ENCODE measurements at places on chromosomes 16 and 17. TPM values are rescaled to one million over a fixed set of nuclear protein-coding genes. Genes with fewer than 3 reads are reported as not detected.

GRCh38 chr17:54881255-54881972, 19.2 kb upstream of the TOM1L1 start:
- H3K4me3 ChIP-seq: no peak overlapping the region
- no peak for DNase-seq
- no peak overlapping the region for H3K27ac ChIP-seq
- no peaks in the 10 kb centered on the region for H3K4me1 ChIP-seq

- no peak overlapping the region for H3K27ac ChIP-seq
- no peak overlapping the region for H3K4me3 ChIP-seq
- DNase-seq: no peak
- no peaks in the 10 kb centered on the region for H3K4me1 ChIP-seq
These were observed 388.5 kb downstream of the CNTNAP4 start for GRCh38 chr16:76665571-76666275.

DNA sequence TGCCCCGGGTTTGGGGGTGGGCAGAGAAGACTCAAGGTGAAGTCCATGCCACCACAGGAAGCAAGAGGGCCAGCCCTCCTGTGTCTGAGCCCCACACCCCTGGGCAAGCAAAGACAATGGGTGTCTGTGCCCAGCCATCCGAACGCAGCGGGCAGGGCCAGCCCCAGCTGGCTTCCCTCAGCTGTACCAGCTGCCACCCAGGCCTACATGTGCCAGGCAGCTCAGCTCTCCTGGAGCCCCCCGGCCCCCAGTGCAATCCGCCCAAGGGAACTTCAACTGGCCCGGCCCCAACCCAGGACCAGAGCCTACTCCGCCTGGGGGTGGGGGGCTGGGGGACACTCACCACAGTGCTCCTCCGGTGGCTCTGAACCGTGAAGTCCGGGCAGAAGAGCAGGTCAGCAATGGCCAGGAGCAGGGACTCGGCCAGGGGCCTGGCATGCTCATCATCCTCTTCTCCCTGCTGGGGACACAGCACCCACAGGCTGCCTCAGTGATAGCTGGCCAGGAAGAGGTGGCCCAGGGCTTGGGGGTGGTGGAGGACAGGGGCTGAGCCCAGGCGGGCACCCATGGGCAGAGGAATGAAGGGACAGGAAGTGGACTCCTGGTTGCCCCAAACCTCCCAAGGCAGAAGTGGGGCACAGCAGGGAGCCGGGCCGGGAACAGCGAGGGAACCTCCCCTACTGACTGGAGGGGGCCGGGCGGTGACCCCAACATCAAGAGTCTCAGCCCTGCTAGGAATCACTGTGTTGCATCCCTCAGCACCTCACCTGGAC, 9.8 kb downstream of the HID1 start:
- no peaks in the 10 kb centered on the region for H3K36me3 ChIP-seq
- H3K4me3 ChIP-seq: no peak overlapping the region
- no peaks in the 10 kb centered on the region for H3K27me3 ChIP-seq
- no peaks in the 10 kb centered on the region for H3K4me1 ChIP-seq
- DNase-seq: no peak

- H3K27ac ChIP-seq: no peak overlapping the region
- H3K27me3 ChIP-seq: no peaks in the 10 kb centered on the region
- no peak overlapping the region for H3K4me3 ChIP-seq
- no peak for DNase-seq
- no peaks in the 10 kb centered on the region for H3K36me3 ChIP-seq
- peaks cover 21% of the 10 kb centered on the region for H3K4me1 ChIP-seq
These were observed 4.7 kb downstream of the DGKE start for GRCh38 chr17:56838687-56839086.

- no peaks in the 10 kb centered on the region for H3K27me3 ChIP-seq
- no peak overlapping the region for H3K27ac ChIP-seq
- H3K4me1 ChIP-seq: no peaks in the 10 kb centered on the region
- H3K36me3 ChIP-seq: no peaks in the 10 kb centered on the region
These were observed 68.3 kb downstream of the GTF3C1 start for GRCh38 chr16:27481282-27481934.

DNA sequence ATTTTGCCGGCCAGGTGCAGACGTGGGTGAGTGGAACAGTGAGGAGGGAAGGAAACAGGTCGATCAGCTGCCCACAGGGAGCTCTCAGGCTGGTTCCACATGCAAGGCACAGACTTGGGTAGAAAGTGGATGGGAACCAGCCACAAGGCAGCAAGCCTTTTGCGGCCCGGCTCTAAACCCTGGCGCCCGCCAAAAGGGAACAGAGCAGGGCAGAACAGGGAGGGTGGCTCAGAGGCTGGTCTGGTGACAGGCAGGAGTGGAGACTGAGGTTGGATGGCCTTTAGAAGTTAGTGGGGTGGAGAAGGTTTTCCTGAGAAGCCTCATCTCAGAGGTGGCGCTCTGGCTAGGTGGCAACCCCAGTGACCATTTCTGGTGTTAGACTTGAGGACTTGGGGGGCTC, 10.4 kb downstream of the LLGL2 start:
- no peaks in the 10 kb centered on the region for H3K27me3 ChIP-seq
- no peak for DNase-seq
- H3K36me3 ChIP-seq: no peaks in the 10 kb centered on the region

DNA sequence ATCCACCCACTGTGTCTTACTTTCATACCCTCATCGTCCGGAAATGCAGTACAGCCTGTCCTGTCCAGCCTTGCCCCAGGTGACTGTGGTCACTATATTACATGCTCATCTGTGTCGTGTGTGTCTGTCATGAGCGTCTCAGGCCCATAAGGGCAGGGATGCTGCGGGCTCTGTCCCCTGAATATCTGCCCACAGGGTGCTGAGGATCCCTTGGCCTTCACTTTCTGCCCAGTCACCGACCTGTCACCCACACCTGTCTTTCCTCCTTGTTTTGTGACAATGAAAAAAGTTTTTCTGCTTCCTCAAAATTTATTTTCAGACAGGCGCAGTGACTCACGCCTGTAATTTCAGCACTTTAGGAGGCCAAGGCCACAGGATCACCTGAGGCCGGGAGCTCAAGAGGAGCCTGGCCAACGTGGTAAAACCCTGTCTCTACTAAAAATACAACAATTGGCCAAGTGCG, 1.4 kb upstream of the CTRB1 start:
- peaks cover 14% of the 10 kb centered on the region for H3K4me1 ChIP-seq
- H3K36me3 ChIP-seq: no peaks in the 10 kb centered on the region
- no peak overlapping the region for H3K4me3 ChIP-seq
- DNase-seq: peak; percentile 52
- H3K27me3 ChIP-seq: no peaks in the 10 kb centered on the region
- H3K27ac ChIP-seq: peak overlapping the region; percentile 78

DNA sequence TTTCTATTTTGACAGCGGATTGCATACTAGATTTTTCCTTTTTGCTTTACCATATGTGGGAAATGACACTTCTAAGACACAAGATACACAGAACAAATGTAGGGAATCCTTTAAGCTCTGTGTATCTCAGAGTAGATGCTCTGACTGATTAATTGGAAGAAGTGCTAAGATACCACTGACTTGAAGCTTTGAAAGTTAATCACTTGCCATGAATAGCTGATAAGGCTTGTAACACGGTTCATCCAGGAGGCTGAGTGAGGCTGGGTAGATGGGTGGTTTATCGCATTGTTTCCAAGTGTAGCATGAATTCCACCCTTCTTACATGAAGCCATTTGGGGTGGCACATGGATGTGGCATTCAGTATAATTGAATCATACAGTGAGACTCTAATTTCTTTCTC, 654.1 kb upstream of the RBFOX1 start:
- no peak overlapping the region for H3K27ac ChIP-seq
- DNase-seq: no peak
- no peak overlapping the region for H3K4me3 ChIP-seq
- no peaks in the 10 kb centered on the region for H3K36me3 ChIP-seq
- no peaks in the 10 kb centered on the region for H3K27me3 ChIP-seq

DNA sequence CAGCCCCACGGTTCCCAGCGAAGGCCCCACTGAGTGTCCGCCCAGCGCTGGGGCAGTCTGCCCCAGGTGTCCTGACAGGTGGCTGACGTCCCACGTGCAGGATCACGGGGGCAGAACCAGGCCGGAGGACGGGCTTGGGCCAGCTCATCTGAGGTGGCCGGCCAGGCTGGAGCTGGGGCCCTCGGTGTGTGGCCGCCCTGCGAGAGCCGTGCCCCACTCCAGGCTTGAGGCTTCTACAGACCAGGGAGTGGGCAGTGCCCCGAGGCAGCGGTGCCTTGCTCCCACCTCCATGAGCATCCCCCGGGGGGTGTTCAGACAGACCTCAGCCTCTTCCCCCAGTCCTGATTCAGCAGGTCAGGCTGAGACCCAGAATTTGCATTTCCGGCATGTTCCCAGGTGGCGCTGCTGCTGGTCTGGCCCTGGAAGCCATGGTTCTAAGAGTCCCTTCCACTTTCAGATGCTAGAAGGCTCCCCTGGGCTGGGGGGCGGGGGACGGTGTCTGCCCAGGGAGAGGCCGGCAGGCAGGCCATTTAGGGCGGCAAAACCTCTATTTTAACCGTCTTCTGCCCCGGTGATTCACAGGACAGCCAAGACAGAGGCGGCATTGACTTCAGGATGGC, 35.4 kb upstream of the PABPN1L start:
- no peak overlapping the region for H3K27ac ChIP-seq
- H3K27me3 ChIP-seq: no peaks in the 10 kb centered on the region
- DNase-seq: no peak
- no peaks in the 10 kb centered on the region for H3K36me3 ChIP-seq

DNA sequence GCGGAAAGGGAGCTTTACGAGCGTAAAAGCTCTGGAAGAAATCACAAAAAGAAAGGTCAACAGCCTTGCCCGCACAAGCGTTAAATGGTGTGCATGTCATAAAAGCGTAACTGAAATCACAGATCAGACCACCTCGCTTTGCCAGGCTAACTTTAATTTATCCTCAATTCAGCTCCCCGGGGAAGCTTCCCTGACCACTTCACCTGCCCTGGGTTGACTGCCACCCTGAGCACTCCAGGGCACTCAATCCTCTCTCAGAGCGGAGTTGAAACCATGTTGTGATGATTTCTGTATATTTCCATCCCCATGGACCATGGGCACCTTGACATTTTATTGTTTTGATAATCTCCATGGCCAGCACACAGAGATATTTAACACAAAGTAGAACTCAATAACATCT, 16.1 kb upstream of the NAGS start:
- H3K4me3 ChIP-seq: no peak overlapping the region
- DNase-seq: no peak
- no peaks in the 10 kb centered on the region for H3K4me1 ChIP-seq
- no peak overlapping the region for H3K27ac ChIP-seq

- peaks cover 36% of the 10 kb centered on the region for H3K4me1 ChIP-seq
- no peak overlapping the region for H3K4me3 ChIP-seq
- DNase-seq: no peak
- H3K27me3 ChIP-seq: no peaks in the 10 kb centered on the region
- H3K36me3 ChIP-seq: no peaks in the 10 kb centered on the region
These were observed 24.2 kb downstream of the XPO6 start for GRCh38 chr16:28187595-28188004.

- H3K27ac ChIP-seq: peak overlapping the region; percentile 46
- no peaks in the 10 kb centered on the region for H3K36me3 ChIP-seq
- H3K4me1 ChIP-seq: peaks cover under 1% of the 10 kb centered on the region
- H3K4me3 ChIP-seq: no peak overlapping the region
These were observed 5.6 kb upstream of the TUBG2 start for GRCh38 chr17:42653179-42654124.

DNA sequence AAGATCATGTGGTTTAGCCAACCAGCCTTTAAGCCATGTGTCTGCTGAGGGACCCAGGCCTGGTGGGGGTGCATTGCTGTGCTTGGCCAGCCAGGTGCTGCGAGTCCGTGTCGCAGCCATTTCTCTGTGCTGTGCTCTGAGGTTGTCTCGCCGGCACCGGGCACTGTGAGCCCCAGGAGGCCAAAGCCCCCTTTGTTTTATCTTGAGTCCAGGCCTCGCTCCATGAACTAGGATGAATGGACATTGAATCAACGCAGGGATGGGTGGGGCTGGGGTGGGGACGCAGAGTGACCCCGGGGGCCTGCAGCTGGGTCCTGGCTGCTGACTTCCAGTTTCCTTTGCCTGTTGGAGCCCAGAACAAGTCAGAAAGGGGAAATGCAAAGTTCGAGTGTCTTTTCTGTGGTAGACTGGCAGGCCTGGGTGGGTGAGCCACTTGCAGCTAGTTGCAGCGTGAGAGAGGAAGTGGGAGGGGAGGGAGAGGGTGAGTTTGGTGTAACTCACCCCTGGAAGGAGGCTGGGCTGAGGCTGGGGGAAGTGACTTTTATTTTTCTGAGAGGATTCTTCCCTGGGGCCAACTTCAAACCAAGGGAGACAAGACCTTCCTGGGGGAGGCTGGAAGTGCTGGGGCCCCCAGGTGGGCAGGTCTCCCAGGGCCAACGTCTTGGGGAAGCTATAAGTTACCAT, 324.7 kb downstream of the SEC14L1 start:
- H3K36me3 ChIP-seq: no peaks in the 10 kb centered on the region
- H3K27ac ChIP-seq: peak overlapping the region; percentile 29
- H3K4me1 ChIP-seq: peaks cover 26% of the 10 kb centered on the region
- H3K27me3 ChIP-seq: no peaks in the 10 kb centered on the region
- H3K4me3 ChIP-seq: no peak overlapping the region
- peak; percentile 62 for DNase-seq

- DNase-seq: no peak
- no peak overlapping the region for H3K27ac ChIP-seq
- H3K27me3 ChIP-seq: no peaks in the 10 kb centered on the region
- no peaks in the 10 kb centered on the region for H3K4me1 ChIP-seq
- no peaks in the 10 kb centered on the region for H3K36me3 ChIP-seq
- H3K4me3 ChIP-seq: no peak overlapping the region
These were observed 12.6 kb upstream of the FOXJ1 start for GRCh38 chr17:76153640-76154039.

DNA sequence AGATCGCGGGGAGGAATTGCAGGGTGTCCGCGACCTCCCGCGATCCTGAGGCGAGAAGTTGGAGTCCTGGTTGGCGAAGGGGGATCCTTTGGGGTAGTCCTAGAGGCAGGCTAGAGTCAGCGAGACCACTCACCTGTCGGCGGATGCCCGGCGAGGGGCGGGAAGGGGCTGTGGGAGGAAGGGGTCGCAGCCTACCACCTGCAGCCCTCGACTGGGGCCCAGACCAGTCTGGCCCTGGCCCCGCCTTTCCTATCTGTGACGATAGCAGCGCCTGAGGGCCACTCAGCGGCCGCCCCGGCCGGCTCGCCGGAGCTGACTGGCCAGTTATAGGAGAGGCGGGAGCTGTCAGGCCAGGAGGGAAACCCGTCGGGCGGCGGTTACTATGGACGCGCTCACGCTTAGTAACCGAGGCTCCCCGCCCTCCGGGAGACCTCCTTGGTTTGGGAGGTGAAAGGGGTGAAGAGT, at the start of gene TEKT3:
TSS of gene TEKT3 (minus strand) at position 213 of the 465 bp plus-strand sequence. CDS start 10,012 bp downstream, outside the sequence.
- peaks cover 13% of the 10 kb centered on the region for H3K27me3 ChIP-seq
- peak within 1 kb of the TSS; percentile 53 for H3K4me3 ChIP-seq
- peak; percentile 77 for DNase-seq
- no peak within 1 kb of the TSS for H3K27ac ChIP-seq
- H3K4me1 ChIP-seq: no peaks in the 10 kb centered on the region
- no peaks in the 10 kb centered on the region for H3K36me3 ChIP-seq

- no peak for DNase-seq
- no peak overlapping the region for H3K27ac ChIP-seq
- H3K4me3 ChIP-seq: no peak overlapping the region
- H3K4me1 ChIP-seq: peaks cover 34% of the 10 kb centered on the region
These were observed 28.0 kb upstream of the B4GALNT2 start for GRCh38 chr17:49104511-49105074.

GRCh38 chr17:79942591-79943346, 92.9 kb downstream of the TBC1D16 start:
- no peaks in the 10 kb centered on the region for H3K27me3 ChIP-seq
- H3K27ac ChIP-seq: no peak overlapping the region
- DNase-seq: no peak
- no peaks in the 10 kb centered on the region for H3K4me1 ChIP-seq
- no peak overlapping the region for H3K4me3 ChIP-seq
- no peaks in the 10 kb centered on the region for H3K36me3 ChIP-seq

CD79B gene
- not detected for total RNA-seq

RTN4RL1 gene
- total RNA-seq: 8.6 TPM

ZNF23 gene
- total RNA-seq: 7.6 TPM

RAB37 gene
- 4.1 TPM for total RNA-seq

TTLL6 gene
- total RNA-seq: 0.40 TPM

TRAP1 gene
- 88.1 TPM for total RNA-seq

CCL2 gene
- 7.7 TPM for total RNA-seq
